CD4-positive, alpha-beta memory T cell (primary cell): ENCODE measurements at places on chromosomes 6 and 20.

- no peak for DNase-seq
These were observed 61.3 kb downstream of the ATRN start for GRCh38 chr20:3532089-3532615.

DNA sequence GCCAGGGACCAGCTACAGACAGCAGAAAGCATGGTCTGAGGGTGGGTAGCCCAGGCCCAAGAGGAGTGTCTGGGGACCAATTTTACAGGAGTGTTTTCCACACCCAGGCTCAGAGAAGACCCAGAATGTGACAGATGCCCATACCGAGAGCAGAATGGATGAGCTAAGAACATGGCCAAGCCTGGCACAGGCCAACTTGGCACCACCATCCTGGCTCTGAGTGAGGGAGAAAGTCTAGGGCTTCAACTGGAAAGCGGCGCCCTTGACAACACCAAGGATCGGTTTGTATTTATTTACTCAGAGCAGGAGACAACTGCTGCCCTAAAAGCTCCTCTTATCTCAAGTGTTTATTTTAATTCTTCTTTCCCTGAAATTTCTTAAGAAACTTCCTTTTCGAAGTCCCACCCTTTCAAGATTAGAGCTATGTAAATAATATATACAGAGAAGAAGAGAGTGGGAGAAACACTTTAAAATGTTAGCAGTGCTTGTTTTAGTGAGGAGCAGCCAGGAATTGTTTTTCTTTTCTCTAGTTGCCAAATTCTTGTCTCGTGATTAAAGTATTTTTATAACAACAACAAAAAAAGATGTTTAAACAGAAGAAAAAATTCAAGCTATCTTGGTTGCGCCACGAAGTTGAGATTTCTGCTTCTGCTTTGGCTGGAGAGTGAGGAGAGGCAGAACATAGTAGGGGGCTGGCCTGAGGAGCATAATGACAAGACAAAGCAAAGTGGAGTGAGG lies 16.2 kb downstream of the TNXB start:
- DNase-seq = no peak

- no peak for DNase-seq
These were observed 89.4 kb downstream of the BFSP1 start for GRCh38 chr20:17441745-17442144.

- no peak for DNase-seq
These were observed 335.0 kb upstream of the TSHZ2 start for GRCh38 chr20:52637201-52637600.

DNA sequence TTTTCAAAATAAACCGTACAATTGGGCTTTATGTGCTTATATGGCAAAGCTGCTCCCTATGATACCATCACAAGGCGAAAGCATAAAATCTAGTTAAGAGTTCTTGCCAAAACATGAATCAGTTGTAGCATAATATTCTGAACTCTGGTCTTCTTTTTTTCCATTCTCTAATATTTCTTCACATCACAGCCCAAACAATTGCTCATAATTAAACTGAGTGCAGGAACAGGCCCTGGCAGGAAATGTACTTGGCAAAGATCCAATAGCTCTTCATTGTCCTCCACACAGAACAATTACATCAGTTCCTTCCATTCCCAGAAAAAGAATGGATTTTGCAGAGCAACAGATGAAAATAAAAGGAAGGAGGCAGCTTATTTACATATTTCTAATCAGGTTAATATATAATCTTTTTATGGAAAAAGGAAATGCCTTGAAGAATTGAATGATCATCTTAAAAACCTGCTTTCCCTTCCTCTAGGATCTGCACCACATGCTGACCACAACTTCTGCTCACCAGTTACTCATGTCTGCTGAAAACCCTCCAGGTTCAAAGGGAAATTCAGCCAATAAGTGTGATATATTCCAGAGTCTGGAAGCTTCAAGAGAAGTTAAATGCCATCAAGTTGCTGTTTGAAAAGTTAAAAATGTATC lies 123.3 kb upstream of the COL21A1 start:
- no peak for DNase-seq
